ENCODE measurements at places on chromosomes 4 and X.

DNA sequence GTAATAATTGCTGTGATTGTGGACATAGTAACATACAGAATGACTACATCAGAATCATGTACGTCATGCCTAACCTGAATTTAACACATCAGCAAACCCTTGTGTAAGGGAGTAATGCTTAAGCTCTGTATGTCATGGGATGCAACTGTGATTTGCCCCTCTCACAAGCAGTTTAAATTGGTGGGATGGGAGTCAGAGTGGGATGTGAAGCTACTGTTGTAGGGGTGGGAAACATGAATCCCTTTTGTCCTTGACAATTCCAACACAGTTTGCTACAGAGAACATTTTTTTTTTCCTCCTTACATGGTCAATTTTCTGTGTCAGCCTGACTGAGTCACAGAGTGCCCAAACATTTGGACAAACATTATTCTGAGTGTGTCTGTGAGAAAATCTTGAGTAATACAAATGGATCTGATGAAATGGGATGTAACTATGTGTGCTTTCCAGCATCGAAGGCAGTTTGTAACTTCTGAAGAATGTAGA lies 392.8 kb downstream of the GPM6A start:
- DNase-seq, result peak; percentile 24

GRCh38 chr4:2698951-2699505 lies 57.1 kb downstream of the TNIP2 start:
- no peak for DNase-seq

DNA sequence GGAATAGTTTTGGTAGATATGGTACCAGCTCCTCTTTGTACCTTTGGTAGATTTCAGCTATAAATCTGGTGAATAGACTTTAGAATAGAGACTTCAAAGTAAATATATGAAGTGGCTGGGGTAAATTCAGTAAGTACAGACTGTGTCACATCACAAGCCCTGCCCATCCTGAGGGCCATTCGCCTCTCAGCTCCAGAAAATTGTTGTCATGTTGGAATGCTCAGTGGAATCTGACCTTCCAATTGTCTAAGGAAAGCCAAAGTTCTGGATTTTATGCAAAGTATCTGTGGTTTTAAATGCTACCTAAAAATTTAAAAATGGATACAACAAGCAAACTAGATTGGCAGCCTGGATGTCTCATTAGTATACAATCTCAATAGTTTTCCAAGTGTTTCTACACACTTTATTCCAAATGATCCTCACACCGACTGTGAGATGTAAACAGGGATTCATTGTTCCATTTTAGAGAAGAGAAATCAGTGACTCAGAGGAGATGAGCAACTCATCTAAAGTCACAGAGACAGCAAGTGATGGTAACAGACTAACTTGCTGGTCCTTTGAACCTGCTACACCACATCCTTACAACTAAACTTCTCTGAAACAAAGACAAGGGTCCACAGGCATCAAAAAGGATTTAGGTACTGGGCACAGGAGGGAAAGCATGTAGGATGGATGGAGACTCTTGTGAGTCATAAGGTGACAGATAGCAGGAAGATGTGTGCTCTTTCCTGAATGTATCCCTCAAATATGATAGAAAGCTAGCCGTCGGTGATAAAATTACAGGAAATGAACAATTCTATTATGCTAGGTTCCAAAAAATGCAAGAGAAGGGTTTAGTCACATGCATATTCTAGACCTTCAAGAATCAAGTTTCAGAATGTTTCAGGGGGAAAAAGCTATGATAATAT lies 127.3 kb downstream of the ATP10D start:
- no peak for DNase-seq

- DNase-seq, result no peak
Observed at GRCh38 chr4:17058916-17059741, 160.7 kb upstream of the LDB2 start.

DNA sequence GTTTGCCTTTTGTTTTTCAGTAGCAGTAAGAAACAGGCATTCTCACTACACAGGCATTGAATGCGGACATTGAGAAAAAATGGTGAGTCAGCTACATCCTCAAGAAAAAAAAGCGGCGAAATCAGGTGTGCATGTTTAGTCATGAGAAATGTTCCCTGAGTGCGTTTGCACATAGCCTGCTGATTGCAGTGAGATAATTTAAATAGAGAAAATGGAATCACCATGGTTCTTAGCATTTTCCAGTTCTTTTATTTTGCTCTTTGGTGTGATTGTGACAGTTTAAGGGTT lies 54.1 kb upstream of the CLDN34 start:
- no peak for DNase-seq

- DNase-seq, result no peak
Observed at GRCh38 chr4:189767941-189768340, 172.7 kb upstream of the FRG1 start.

DNA sequence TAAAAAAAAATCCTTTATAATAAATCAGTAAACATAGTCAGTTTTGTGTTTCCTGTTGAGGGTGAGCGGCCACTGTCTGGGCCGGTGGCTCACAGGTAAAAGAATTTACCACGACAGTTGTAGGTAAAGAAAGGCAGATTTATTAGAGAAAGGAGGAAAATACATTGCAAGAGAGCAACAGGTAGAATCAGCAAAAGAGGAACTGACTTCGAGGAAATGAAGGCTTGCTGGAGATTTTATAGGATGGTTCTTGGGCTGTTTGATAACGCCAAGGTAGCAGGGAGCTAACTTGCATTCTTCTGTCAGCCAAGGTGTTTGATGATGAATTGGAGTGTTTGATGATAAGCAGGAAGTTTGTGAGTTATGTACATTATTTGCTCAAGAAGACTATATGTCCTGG lies 2.8 kb downstream of the ZNF157 start:
- no peak for DNase-seq

DNA sequence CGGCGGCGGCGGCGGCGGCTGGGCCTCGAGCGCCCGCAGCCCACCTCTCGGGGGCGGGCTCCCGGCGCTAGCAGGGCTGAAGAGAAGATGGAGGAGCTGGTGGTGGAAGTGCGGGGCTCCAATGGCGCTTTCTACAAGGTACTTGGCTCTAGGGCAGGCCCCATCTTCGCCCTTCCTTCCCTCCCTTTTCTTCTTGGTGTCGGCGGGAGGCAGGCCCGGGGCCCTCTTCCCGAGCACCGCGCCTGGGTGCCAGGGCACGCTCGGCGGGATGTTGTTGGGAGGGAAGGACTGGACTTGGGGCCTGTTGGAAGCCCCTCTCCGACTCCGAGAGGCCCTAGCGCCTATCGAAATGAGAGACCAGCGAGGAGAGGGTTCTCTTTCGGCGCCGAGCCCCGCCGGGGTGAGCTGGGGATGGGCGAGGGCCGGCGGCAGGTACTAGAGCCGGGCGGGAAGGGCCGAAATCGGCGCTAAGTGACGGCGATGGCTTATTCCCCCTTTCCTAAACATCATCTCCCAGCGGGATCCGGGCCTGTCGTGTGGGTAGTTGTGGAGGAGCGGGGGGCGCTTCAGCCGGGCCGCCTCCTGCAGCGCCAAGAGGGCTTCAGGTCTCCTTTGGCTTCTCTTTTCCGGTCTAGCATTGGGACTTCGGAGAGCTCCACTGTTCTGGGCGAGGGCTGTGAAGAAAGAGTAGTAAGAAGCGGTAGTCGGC lies 528 bp downstream of the FMR1 start:
- DNase-seq, result peak; percentile 35

DNA sequence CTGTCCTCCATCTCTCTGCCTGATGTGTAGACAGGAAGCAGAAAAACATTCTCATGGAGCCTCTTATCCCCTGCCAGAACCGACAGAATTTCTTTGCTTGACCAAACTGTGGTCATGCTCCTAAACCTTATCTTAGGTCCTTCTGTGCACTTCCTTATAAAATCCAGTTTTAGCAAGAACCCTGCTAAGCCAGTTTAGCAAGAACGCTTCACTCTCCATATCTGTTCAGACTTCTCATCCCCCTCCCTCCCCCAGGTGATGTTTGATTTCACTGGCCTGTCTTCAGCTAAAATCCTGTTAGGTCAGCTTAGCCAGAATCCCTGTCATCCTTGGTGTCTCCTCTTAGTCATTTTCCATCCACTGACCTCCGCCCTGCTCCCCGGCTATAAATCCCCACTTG lies 1130.9 kb upstream of the PRKX start:
- no peak for DNase-seq

- no peak for DNase-seq
Observed at GRCh38 chrX:107686792-107687191, 58.5 kb downstream of the PRPS1 start.

DNA sequence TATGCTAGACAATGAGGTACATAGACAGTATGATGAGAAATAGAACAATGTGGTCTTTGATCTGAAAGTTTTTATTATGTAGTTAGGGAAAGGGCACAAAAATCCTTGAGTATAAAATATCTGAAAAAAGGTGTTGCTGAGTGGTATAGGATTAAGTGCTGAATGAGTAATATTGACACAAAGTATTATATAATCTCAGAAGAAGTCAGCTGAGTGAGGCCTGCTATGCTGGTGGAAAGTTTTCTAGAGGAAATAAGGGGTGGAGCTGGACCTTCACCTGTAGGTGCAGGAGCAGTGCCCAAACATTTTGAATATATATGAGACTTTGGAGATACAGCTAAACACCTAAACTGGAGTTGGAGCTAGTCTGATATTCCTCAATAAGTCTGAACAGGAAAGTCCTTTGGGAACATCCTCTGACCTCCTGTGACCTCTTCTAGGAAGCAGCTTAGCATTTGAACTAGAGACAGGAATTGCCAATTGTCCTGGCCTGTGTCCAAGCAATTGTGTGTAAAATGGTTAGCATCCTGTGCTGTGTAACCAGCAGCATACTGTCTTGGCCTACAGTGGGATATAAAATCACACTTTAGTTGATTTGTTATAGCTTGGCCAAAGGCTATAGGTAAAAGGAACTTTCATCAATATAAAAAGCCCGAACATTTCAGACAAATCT lies 285.3 kb downstream of the ANKRD50 start:
- DNase-seq, result no peak

- no peak for DNase-seq
Observed at GRCh38 chrX:149877636-149878035, 3.3 kb upstream of the MAGEA8 start.

DNA sequence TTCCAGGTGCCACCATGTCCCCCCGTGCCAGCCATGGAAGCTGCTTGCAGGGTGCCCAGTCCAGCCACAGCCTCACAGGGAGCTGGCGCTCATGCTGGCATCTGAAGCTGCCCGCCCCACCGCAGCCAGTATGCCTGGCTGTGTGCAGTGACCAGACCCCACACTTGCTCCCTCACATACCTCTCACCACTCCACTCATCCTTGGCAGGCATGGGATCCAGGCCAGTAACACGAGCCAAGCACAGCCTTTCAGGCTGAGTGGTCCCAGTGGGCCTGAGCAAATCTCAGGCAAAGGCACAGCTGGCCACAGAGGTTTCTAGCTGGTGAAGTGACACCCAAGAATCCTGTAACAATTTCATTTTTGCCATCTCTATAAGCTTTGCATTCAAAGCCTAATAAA lies 48.4 kb upstream of the SEC24B start:
- no peak for DNase-seq

GRCh38 chr4:168153596-168154440 lies 61.5 kb downstream of the ANXA10 start:
- peak; percentile 78 for DNase-seq

DNA sequence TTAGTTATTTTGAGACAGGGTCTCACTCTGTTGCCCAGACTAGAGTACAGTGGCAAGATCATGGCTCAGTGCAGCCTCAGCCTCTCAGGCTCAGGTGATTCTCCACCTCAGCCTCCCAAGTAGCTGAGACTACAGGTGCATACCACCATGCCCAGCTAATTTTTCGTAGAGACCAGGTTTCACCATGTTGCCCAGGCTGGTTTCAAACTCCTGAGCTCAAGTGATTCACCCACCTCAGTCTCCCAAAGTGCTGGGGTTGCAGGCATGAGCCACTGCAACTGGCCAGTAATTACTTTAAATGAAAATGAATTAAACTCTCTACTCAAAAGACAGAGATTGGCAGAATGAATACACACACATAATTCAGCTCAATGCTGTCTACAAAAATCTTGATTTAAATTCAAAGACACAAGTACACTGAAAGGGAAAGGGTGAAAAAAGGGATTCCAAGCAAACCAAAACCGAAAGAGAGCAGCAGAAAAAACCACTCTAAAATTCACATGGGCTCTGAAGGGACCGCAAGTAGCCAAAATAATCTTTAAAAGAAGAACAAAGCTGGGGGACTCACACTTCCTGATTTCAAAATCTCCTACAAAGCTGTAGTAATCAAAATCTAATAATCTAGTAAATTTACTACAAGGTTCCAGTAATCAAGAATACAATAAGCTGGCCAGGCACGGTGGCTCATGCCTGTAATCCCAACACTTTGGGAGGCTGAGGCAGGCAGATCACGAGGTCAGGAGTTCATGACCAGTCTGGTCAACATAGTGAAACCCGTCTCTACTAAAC lies 11.8 kb upstream of the SPON2 start:
- no peak for DNase-seq

- DNase-seq, result no peak
Observed at GRCh38 chr4:53088152-53088551, 226.0 kb downstream of the RASL11B start.

GRCh38 chr4:125084608-125085007 lies 230.1 kb upstream of the FAT4 start:
- no peak for DNase-seq

- peak; percentile 72 for DNase-seq
Observed at GRCh38 chrX:72368796-72369195, 63.1 kb upstream of the CITED1 start.

GRCh38 chr4:168864821-168865541 lies 145.1 kb downstream of the CBR4 start:
- no peak for DNase-seq

GRCh38 chrX:153944140-153944799 lies at the start of gene RENBP:
RENBP (minus strand) TSS chrX:153944643; CDS start chrX:153944610, 33 bp downstream.
- no peak for DNase-seq

DNA sequence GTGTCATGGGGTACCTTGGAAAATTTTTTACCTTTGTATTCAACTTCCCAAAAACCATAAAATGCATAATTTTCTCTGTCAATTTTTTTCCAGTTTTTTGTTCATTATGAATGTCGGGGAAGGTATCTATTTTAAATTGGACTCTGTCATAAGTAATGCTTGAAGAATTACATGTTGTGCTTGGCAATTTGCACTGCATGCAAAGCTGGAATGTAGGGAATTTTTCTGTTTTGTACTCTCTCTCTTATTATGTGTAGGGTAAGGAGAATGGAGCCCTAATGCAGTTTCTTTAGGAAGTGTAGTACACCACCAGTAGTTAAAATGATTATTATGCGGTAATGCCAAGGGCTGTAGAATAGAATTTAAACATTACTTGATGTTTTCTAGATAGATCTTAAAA lies 137.7 kb upstream of the LIMCH1 start:
- DNase-seq, result no peak

All from T47D (cell line).